ENCODE measurements at places on chromosomes 12 and 14. TPM values are rescaled to one million over a fixed set of nuclear protein-coding genes. Genes with fewer than 3 reads are reported as not detected.

The IFNG-AS1 gene
- total RNA-seq: not detected

The ZBTB39 gene
- total RNA-seq: 4.5 TPM

The DLK1 gene
- not detected for total RNA-seq

The PMCH gene
- not detected for total RNA-seq

The APOLD1 gene
- 10.6 TPM for total RNA-seq

The SIX1 gene
- total RNA-seq: 3.7 TPM

DNA sequence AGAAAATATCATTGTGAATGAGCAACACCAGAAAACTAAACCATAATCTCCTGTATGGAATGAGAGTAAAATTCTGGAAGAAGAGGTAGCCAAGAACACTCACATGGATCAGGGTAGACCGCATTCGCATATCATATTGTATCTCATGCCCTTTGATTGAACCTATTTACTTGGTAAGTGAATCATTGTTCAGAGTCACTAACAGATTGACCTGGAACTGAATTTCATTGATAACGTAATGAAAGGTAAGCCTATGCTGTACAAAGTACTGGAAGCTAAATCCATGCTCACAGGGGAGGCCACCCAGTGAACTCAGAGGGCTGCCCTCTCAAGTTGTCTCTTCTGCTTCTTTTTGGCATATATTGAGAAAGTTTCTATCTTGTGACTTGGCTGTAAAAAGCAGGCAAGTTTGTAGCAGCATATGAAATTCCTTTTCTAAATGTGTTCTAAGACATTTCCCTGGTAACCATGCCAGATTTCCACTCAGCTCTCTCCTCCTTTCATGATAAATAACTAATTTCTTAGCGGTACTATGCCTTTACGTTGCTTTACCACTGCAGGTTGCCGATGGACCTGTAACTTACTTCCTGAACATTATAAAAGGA is 91.4 kb downstream of the PLCZ1 start:
- DNase-seq: no peak

DNA sequence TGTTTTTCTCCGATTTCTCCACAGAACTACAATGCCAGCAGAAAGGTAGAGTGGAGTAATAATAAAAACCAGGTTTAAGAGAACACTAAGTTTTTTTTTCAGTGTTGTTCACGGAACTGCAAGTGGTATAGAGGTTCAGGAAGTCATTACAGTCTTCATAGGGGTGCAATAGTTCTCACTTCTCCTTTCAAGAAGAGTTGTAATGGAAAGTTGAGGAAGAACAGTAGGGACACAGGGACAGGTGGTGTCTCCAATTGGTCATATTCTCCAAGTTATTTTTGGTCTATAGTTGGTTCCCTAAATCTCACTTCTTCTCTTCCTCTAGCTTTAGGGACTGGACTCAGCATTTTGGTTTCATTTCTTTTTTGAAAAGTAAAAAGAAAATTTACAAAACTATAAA is 894.0 kb downstream of the NRXN3 start:
- DNase-seq: no peak

- DNase-seq: no peak
Observed at GRCh38 chr12:68978678-68979077, 45.7 kb upstream of the CPM start.

- DNase-seq: no peak
Observed at GRCh38 chr12:130074661-130075406, 87.4 kb upstream of the FZD10 start.

DNA sequence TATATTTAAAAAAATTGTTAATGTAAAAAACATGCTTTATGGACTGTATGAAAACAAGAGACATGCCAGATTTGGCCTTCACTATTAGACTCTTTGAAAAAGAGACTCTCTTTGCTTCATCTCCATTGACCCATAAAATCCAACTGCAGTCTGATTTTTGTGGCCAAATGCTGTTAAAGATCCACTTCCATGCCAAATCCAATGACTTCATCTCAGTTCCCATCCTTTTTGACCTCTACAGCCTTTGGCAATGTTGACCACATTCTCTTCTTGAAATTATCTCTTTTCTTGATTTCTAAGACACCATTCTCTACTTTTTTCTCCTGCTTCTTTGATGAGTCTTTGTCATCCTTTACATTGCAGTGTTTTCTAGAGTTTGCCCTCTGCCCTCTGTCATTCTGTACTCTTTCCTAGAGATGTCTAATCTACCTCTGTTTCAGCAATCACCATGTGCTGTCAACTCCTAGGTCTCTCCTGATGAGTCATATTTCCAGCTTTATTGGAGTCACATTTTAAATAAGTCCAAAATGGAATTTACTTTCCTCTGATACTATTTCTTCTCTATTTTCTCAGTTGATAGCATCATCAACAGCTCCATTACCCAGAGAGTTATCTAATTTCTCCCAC is 2.4 kb downstream of the TMPRSS12 start:
- no peak for DNase-seq

- DNase-seq: no peak
Observed at GRCh38 chr12:53575502-53576249, 50.5 kb downstream of the ATF7 start.

DNA sequence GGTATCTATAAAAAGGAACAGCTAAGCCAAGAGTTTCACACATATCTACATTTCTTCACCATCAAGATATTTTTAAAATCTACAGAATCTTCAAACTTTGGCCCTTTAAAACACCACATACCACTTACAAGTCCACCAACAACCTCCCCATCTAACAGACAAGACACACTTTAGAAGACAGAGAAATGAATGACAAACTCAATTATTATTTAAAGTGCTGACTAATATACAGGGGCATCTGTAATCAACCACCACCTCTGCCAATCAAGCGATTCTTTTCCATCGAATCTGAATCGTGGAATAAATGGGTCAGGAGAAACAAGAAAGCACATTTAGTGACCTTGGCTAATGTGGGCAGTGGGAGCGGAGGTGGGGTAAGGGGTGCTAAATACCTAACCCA is 7.7 kb downstream of the SETD3 start:
- DNase-seq: no peak

DNA sequence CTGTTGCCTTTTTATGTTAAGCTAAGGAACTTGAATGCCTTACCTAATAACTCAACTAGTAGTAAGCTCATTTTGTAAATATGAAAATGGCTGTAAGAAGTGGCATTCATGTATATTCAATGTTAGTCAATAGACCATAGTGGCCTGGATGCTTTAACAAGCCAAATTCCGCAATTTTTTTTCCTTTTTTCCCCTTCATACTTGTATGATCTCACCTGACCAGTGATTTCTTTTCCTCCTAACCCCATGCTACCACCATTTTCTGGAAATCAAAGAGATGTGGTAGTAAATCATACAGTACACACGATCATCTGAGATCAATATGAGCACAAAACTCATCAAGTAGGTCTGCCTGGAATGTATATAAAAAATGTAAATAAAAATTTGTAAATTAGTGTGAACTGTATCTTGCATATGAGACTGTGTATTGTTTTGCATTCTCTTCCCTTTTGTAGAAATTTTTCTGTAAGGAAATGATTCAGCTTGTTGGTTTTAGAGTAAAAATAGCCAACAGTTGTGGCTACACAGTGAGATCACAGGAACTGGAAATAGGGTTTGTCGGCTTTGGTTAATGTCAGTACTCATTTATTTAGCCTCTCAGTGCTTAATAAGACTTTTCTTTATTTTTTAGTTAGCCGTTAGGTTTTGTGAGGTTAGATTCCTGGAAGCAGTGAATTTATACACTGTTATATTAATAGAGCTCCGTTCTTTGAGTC is 62.5 kb downstream of the ETNK1 start:
- peak; percentile 56 for DNase-seq

- no peak for DNase-seq
Observed at GRCh38 chr12:12428961-12429657, 72.2 kb downstream of the BORCS5 start.

DNA sequence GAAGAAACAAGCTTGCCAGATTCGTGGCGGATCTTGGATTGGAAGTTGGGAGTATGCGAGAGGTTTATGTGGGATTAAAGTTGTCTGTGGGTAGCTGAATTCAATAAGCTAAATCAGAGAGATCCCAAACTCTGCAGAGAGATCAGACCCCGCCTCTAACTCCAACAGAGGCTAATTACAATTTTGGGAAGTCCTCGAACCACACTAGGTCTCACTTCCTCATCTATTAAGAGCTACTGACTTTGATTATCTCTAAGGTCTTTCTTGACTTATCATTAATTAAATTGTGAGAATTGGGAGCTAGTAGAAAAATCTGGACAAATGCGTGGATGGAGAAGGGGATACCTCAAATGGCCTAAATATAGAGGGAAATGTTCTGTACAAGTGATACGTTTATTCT is 9.1 kb downstream of the NTF3 start:
- no peak for DNase-seq

DNA sequence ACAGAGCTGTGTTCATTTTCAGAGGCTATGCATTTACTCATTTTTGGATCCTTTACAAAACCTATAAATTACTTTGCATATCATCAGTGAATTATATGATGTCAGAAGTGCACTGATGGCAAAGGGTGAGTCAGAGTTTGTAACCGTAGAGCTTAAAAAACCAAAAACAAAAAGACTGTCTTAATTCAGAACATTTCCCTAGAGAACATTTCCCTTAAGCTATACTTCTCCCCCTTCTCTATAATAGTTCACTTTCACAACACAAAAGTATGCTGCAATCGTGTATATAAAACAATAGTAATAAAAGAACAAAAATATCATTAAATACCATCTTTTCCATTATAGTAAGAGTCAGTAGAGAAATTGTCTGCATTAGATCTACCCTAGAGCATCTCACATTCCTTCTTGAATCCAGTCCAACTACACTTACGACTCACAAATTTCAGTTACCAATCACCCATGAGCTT is 934.9 kb downstream of the LRFN5 start:
- no peak for DNase-seq

- no peak for DNase-seq
Observed at GRCh38 chr12:124034297-124034696, 61.3 kb downstream of the ZNF664 start.

- no peak for DNase-seq
Observed at GRCh38 chr14:64005822-64006221, 153.0 kb downstream of the SYNE2 start.

GRCh38 chr14:73462048-73462715 is 3.8 kb upstream of the NUMB start:
- DNase-seq: no peak

DNA sequence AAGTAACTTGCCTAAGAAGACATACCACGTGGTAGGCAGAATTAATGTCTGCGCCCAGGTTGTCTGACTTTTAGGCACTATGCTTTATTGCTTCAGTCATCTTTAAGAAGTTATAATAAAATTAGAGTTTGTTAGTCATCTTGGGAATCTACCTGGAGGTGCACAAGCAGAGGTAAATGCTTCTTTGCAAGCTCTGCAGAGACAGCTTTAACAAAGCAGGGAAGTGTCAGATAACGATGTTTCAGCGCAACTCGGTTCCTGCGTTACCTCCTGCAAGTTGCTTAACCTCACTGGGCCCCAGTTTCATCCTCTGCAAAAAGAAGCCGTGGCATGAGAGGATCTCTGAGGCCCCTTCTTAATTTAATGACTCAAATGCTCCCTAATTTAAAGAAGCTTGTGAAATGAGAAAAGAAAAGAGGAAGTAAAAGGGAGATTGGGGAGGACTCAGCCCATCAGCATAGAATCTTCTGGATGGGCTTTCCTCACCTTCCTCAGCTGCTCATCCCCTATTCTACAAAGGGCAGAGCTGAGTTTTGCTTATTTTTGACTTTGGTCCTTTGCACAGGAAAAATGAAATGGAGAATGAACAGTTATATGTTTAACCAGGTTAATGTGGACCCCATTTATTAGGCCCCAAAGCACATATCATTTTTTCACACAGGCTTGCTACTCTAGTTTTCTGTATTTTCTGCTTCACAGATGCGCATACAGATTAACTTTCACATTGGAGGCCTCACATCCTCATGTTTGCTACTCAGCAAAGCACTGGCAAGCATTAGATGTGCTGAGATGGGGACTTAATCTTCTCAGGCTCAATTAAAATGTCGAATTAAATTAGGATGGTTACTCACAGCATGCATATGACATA is 5.1 kb downstream of the ARHGDIB start:
- DNase-seq: no peak
